AG09309 (cell line): ENCODE measurements at places on chromosomes 11 and 22.

DNA sequence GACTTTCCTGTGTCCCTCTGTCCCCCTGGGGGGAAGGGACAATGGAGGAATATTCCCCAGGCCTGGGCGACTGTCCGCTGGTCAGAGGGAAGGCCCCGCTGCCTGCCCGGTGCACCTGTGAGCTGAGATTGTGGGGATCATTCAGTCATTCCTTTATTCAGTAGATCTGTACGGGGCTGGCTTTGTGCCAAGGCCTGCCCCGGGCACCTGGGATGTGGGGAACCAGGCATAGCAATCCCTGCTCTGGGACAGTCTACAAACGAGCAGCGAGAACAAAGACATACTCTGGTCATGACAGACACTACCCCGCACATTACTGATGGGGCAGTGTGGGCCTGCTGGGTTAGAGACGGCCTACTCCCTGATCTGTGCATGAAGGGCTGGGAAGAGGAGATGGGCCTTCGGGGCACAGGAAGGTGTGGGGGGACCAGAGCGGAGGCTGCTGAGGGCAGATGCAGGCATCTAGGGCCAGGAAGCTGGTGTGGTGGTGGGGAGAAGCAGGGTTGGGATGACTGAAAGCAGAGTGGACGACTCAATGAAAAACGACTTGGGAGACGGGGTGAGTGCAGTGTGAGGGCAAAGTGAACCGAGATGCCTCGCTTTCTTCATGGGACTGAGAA is 1.8 kb upstream of the MYO7A start:
- no peak for DNase-seq

- no peak for DNase-seq
Measured at GRCh38 chr11:34052608-34053160, 1.2 kb downstream of the CAPRIN1 start.

- DNase-seq, result no peak
Measured at GRCh38 chr11:68081691-68082090, 39.5 kb downstream of the CHKA start.

GRCh38 chr11:115672999-115673411 is 168.8 kb upstream of the CADM1 start:
- DNase-seq, result peak; percentile 67

DNA sequence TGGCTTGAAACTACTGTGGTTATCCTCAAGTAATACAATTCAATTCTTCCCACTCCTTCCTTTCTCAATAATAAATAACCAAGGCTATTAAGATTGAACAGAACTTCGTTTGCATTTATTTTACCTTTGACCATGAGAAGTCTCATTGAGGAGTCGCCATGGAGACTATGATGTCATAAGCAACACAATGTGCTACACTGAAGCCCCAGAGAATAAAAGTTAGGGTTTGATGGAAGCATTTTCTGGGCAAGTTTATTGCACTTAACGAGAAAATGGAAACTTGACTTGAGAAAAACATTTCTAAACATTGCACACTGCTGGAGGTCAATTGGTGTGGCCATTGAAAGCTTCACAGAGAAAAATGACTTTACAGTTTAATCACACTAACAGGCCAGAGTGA is 121.5 kb downstream of the FAM76B start:
- no peak for DNase-seq

DNA sequence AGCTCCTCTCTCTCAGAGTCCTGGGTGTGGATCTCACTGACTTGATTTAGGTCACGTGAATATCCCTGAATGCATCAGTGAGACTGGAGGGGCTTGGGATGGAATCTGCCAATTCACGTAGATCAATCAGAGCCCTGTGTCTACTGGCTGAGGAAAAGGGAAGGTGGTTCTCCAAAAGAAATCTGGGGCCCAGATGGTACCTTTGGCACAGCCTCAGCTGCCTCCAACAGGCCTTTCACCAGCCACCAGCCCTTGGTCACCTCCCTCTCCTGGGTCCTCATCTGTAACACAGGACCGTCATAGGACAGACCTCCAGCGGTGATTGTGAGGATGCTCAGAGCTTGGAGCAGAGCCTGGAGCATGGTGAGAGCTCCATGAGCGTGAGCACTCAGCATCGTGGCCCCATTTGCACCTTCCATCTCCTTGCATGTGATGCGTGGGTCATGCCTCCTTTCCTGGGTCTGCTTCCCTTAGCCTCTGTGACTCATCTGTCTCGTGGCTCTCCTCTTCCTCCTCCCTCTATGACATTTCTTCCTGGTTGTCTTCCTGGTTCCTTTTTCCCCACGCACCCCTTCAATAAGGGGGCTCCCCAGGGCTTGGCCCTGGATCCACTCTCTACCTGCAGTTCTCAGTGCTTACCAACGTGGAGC is 7.5 kb upstream of the MIEF1 start:
- no peak for DNase-seq

DNA sequence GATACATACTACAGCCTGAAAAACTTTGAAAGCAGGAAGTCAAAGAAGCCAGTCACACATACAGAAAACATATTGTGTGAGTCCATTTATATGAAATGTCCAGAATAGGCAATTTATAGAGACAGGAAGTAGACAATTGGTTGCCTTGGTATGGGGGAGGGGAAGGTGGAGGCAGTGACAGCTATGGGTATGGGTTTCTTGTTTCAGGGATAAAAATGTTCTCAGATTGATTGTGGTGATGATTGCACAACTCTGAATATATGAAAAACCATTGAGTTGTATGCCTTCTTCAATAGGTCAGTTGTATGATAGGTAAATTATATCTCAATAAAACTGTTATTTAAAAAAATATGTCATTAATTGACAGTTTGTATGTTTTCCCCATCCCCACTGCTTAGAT is 137.6 kb downstream of the SNX19 start:
- DNase-seq, result no peak

DNA sequence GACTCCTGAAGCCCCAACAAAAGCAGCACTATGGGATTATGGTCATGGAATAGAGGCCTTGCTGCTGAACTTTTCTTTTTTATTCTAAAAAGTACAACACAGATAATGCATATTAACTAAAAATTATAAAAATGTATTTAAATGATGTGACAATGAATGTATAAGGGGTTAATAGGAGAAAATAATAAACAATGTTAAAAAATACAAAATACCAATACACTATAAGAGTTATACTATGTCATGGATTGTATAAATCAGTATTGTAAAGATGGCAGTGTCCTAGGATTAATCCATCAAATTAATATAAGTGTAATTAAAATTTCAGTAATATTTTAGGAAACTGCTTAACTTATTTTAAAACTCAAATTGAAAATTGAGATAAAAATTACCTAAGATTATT is 58.3 kb upstream of the TOP3B start:
- no peak for DNase-seq

GRCh38 chr11:11844272-11844671 is 2.5 kb downstream of the USP47 start:
- DNase-seq, result no peak

- DNase-seq, result no peak
Measured at GRCh38 chr11:37465221-37465620, 867.2 kb upstream of the RAG2 start.

DNA sequence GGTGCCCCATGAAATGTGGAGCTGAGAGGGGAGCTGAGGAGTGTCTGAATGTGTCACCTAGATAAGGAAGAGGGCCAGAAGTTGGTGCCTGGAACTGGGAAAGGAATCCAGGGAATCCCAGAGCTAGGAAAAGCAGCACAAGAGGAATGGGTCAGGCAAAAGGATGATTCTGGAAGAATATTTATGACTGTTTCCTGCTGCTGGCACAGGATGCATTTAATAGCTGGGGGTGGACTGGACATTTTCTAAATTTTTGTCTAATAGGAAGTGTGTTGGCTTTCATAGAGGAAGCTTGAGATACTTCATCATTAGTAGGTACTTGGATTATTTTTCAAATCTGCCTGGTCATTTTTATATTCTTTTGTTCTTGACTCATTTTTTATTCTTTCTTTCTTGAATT is 17.4 kb upstream of the MRGPRX2 start:
- no peak for DNase-seq

- no peak for DNase-seq
Measured at GRCh38 chr11:25350899-25351803, 854.3 kb downstream of the LUZP2 start.

DNA sequence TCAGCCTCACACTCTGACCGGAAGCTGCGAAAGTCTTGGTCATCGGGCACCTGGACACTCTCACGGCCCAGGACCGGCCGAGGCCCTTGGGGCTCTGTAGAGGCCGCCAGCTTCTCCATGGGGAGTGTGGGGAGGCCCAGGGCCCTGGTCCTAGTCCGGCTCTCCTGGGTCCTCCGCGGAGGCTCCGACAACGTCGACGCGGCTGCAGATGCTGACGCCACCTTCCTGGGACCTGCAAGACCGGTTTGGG is 12.9 kb downstream of the STARD10 start:
- DNase-seq, result no peak

- no peak for DNase-seq
Measured at GRCh38 chr22:39627865-39628562, 57.5 kb downstream of the CACNA1I start.

- peak; percentile 27 for DNase-seq
Measured at GRCh38 chr11:127996825-127997224, 590.5 kb downstream of the ETS1 start.

- DNase-seq, result no peak
Measured at GRCh38 chr11:36363361-36364268, 67.5 kb downstream of the PRR5L start.

DNA sequence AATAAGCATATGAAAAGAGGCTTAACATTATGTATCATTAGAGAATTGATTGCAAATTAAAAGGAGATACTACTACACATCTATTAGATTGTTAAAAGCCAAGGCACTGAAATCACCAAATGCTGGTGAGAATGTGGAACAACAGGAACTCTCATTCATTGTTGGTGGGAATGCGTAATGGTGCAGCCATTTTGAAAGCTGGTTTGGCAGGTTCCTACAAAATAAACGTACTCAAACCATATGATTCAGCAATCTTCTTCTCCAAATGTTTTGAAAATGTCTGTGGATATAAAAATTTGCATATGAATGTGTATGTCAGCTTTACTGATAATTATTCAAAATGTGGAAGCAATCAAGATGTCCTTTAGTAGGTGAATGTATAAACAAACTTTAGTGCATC is 176.4 kb upstream of the PLET1 start:
- no peak for DNase-seq

- no peak for DNase-seq
Measured at GRCh38 chr11:95230810-95231126, 234 bp downstream of the SESN3 start.

- DNase-seq, result no peak
Measured at GRCh38 chr22:38881997-38882879, 10.2 kb upstream of the CBX6 start.

DNA sequence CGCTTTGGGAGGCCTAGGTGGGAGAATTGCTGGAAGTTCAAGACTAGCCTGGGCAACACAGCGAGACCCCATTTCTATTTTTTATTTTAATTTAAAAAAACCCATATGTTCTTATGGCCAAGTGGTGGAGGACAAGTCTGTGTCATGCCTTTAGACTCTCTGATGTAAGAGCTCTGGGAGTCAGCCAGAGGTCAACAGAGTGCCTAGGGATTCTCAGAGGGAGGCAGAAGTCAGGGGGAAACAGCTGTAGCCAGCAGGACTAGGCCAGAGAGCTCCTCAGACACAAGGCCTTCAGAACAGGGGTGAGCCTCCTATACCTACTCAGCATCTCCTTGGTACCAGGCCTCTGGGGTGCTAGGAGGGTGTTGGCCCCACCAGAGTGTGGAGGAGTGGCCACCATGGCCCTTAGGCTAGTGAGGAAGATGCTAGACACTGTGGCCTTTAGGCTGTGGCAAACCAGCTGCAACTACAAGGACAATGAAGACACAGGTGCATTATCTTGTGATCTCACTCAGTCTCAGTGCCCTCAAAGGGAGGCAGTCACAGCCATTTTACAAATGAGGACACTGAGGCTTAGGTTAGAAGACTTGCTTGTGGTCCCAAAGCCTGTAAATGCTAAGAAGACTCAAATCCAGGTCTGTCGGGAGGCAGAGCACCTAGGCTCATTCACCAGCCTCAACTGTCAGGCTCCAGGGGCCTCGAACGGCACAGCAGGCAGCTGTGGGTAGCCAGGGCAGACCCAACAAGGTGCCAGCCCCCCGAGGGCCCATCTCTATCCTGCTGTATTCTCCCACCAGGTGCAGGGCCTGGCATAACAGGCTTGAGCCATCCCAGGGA is 5.0 kb downstream of the ZP1 start:
- DNase-seq, result no peak

GRCh38 chr11:83471831-83472727 is 185.9 kb upstream of the CCDC90B start:
- DNase-seq, result no peak

GRCh38 chr11:120112174-120112796 is 25.6 kb downstream of the TRIM29 start:
- no peak for DNase-seq

DNA sequence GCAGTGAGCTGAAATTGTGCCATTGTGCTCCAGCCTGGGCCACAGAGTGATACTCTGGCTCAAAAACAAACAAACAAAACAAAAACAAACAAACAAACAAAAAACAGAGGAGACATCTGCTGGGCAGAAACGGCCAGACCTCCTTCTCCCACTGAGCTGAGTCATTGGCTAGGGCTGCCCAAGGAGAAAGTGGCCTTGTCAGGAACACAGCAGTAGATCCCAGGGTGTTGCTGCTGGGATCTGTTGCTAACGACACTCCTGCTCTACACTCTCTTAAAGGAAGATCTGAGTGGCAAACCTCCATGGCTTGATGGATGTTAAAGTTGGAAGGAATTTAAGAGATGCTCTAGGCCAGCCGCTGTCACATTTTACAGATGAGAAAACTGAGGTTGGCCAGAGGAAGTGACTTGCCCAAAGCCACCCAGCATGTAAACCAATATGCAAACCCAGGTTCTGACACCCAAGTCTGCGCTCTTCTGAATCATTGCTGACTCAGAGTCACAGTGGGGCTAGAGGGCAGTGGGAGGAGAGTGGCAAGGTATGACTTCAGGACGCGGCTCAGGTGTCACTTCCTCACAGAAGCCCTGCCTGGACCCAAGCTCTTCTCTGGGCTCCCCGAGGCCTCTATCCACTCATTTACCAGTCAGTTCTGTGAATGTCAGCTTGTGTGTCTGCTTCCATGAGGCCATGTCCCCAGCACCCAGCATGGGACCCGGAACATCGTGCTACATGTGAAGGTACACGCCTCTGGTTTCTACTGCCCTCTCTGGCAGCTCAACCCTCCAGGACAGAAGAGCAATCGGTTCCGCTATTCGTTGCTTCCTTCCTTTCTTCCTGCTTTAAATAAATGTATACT is 11.3 kb upstream of the GDPD5 start:
- no peak for DNase-seq

DNA sequence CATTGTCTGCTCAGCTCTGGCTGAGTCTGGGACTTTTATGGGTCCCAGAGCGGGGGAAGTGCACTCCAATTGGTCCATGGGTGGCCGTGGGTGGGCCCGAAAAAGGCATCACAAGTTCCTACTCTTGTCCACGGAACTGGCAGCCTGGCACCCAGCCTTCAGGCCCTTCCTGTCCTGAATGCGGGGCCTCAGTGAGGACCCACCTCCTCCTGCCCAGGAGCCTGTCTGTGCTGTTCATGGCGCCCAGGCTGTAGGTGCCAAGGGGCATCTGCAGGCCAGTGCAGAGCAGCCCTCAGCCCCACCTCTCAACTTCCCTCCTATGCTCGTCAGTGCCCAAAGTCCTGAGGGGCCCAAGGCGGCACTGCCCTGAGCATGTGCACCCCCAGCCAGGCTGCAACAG is 411.7 kb upstream of the KIRREL3 start:
- no peak for DNase-seq
